ENCODE measurements at places on chromosomes 4 and X. TPM values are rescaled to one million over a fixed set of nuclear protein-coding genes. Genes with fewer than 3 reads are reported as not detected.

The IL2 gene
- not detected for total RNA-seq

The SOWAHD gene
- total RNA-seq, result not detected

The PRR32 gene
- not detected for total RNA-seq

The ADH1C gene
- total RNA-seq, result 129 TPM

DNA sequence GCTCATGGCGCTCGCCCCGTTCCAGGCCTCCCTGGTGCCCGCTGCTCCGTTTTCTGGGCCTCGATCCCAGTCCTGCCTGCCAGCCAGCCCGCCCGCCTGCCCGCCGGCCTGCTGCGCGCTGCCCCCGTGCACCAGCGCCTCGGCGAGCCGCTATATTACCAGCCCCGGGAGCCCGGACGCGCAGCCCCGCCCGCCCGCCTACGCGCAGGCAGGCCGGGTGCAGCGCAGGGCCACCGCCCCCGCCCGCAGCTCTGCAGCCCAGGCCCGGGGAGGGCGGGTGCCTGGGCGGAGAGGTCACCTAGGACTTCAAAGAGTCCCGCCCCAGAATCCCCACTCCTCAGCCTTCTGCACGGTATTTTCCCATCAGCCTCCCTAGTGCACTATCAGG is at the start of gene MAOB:
Gene MAOB, minus strand, starts transcription at position 157 of the 388 bp plus-strand sequence. Its CDS starts 151 bp downstream, at position 6.
- DNase-seq, result peak; percentile 76

- DNase-seq, result no peak
Observed at GRCh38 chrX:49042581-49043219, 457 bp downstream of the TFE3 start.

GRCh38 chr4:40337051-40337450 is 1.9 kb downstream of the CHRNA9 start:
- DNase-seq, result no peak

- DNase-seq, result no peak
Observed at GRCh38 chr4:173139561-173139960, 29.1 kb upstream of the GALNT7 start.

- DNase-seq, result no peak
Observed at GRCh38 chr4:158914218-158914617, 145.4 kb downstream of the FNIP2 start.

- DNase-seq, result no peak
Observed at GRCh38 chr4:158157412-158157811, 15.4 kb downstream of the GASK1B start.

GRCh38 chr4:112038861-112039260 is 106.4 kb upstream of the FAM241A start:
- DNase-seq, result no peak
